ENCODE measurements at places on chromosomes 12 and 14. TPM values are rescaled to one million over a fixed set of nuclear protein-coding genes. Genes with fewer than 3 reads are reported as not detected.

Gene AHNAK2
- total RNA-seq, result 0.59 TPM

Gene C14orf132
- 8.3 TPM for total RNA-seq

Gene TBX3
- total RNA-seq, result 1.4 TPM

Gene TSHR
- total RNA-seq, result not detected

Measured in A673 (cell line).